Retinal pigment epithelial cell (primary cell): ENCODE measurements at places on chromosomes 12 and 14.
A peak's percentile ranks its signal among the peaks of the same experiment; 100 is the strongest.

- DNase-seq, result no peak
These were observed 571.5 kb upstream of the FBXO33 start for GRCh38 chr14:40003773-40004172.

DNA sequence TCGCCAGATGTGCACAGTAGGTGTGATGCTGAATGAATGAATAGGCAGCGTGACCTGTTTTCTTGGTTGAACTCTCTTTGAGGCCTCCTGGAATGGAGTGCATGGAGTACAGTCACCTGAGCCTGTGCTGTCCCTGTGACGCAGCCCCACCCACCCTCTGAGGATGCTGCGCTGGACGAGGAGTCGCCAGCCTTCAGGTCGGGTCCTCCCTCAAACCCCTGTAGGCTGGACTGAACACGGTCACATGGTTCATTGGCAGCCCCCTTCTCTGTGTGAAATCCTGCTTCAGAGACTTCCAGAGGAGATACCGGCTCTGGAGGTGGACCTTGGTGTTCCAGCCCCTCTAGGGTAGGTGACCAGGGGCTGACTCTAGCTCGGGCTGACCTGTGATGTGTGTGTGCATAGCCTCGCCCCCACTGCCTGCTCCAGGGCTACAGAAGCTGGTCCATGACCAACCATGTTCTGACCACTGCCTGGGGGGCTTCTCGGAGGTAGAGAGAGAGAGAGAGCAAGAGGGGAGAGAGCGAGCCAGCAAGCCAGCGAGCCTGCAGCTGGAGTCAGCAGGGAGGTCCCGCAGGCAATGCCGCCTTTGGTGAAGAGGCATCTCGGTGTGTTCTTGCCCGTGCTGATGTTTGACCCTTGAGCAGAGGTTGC lies 158.0 kb upstream of the RTL1 start:
- no peak for DNase-seq

DNA sequence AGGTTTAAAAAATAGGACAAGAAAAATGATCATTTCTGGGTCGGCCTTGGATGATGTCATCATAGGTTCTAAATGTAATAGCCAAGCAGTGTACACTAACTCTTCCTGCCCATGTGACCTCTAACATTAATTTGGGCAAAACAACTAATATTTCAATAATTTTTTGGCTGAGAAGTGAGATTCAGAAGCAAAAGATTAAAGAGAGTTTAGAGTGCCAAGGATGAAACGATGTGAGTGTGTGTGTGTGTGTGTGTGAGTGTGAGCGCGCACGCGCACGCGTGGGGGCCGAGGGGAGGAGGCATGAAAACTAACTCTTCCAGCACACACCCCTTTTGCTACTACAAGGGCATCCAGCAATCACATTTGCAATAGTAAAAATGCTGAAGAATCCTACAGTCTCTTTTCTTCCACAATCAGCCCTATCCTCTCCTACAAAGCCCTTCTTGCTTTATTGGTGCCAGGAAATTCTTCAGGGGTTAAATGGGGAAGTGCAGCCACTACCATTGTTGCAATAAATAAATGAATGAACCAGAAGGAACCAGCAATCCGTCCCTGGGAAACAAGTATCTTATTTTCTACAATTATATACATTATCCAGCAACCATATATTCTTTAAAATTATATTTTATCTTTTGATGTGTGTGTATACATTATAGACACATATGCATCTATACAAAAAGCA lies 52.9 kb downstream of the PEBP1 start:
- no peak for DNase-seq

GRCh38 chr12:62865065-62865464 lies 69.9 kb downstream of the PPM1H start:
- no peak for DNase-seq

- DNase-seq, result no peak
These were observed 1.7 kb upstream of the TMPO start for GRCh38 chr12:98513379-98514322.

GRCh38 chr12:4829793-4830162 lies 79.9 kb upstream of the KCNA1 start:
- no peak for DNase-seq

- DNase-seq, result no peak
These were observed 112.5 kb downstream of the ETV6 start for GRCh38 chr12:11761869-11762567.

GRCh38 chr14:68583548-68584280 lies 209.2 kb downstream of the ZFP36L1 start:
- peak; percentile 87 for DNase-seq

DNA sequence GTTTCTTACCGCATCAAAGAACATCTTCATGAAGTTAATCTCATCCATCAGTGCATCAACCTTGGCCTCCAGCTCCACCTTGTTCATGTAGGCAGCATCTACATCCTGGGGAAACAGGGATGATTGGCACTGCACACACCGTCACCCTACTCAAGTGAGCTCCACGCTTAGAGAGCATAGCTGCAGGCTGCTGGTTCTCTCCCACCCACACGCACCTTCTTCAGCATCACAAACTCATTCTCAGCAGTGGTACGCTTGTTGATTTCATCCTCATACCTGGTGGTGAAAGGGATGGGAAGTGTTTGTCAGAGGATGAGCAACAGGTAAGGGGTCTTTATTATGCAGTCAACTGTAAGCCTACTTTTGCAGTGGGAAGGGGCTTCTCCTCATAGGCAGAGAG lies 2.3 kb downstream of the KRT5 start:
- DNase-seq, result no peak

GRCh38 chr12:27076468-27076867 lies 5.9 kb downstream of the C12orf71 start:
- no peak for DNase-seq

DNA sequence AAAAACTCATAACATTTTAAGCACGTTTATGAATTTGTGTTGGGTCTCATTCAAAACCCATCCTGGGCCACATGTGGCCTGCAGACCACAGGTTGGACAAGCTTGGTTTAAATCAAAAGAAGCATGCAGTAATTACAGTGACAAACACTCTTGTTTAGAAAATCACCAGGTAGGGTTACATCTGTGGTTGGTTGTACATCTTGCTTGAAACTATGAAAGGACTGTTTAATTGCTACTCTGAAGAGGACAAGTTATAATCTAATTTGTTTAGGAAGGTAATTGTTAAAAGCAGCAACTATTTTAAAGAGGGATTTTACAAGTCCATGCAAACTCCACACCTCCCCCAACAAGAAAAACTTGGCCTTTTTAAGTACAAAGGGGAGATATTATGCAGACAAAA lies 4.0 kb downstream of the TRIP11 start:
- no peak for DNase-seq

DNA sequence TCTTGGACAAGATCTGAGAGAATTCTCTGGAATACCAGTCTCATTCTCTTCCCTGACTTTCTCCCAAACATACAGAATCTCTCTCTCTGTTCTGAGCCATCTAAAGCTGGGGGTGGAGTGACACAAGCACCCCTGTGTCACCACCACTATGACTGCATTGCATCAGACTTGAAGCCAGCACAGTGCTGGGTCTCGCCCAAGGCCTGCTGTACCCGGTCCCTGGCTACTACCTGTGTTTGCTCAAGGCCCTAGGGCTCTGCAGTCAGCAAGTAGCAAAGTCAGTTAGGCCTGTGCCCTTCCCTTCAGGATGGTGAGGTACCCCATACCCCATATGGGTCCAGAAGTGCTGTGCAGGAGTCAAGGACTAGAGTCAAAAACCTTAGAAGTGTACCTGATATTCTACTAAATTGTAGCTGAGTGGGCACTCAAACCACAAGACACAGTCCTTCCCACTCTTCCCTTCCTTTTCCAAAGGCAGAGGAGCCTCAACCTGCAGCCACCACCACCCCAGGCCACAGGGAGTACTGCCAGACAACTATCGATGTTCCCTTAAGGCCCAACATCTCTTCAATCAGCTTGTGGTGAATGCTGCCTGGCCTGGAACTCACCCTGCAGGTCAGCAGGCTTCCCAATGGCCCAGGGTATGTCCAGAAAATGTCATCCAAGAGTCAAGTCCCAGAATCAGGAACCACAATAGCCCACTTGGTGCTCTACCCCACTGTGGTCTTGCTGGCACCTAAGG lies 21.2 kb upstream of the RDH16 start:
- no peak for DNase-seq

DNA sequence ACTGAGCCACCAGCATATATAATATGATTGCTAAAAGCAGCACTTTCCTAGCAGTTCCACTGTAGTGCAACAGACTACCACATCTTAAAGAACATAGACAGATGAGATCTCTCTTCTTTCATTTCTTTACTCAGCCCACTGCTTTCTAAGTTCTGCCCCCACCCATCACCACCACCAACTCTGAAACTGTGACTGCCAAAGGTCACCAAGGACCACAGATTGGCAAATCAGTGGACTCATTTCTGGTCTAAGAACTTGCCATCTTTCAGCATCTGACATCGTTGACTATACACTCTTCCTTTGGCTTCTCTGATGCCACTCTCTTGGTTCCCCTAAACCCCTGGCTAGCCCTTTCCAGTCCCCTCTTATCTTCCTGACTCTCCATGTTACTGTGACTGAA lies 38.4 kb downstream of the IFNG start:
- no peak for DNase-seq

DNA sequence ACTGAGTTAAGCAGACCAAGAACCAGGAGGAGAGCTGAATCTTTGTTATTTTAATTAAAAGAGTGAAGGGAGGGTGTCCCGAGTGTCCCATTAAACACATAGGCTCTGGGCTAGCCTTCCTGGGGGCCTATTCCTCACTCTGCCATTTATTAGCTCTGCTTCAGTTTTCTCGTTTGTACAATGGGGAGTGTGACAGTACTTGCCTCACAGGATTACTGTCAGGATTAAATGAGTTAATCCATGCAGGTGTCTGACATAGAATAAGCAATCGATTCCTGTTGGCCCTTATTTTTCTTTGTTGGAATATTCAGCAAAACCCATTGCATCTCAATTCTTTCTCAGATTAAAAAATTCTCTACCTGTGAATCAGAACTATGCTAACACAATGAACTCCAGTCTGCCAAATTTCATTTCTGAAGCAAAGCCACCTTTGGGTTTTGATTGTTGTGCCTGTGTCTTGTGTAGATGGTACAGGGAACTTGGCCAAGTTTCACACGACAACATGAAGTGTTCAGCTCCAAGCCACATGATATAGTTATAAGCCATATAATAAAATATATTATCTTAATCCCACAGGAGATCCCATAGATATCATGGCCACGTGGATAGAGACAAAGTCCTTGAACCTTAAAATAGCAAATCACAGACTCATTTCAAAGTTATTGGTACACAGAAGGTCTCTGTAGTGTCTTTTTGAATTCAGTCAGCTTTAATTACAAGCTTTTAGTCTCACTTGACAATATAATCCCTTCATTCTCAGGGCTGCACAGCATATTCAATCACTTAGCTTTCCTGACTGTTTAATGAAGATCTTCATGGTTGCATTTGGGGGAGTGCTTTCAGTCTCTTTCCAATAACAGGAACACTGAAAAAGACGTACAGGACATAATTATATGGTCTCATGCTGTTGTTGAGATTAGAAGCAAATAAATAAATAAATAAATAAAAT lies 34.4 kb upstream of the CRY1 start:
- no peak for DNase-seq
